ENCODE measurements at places on chromosomes 16 and 17.

DNA sequence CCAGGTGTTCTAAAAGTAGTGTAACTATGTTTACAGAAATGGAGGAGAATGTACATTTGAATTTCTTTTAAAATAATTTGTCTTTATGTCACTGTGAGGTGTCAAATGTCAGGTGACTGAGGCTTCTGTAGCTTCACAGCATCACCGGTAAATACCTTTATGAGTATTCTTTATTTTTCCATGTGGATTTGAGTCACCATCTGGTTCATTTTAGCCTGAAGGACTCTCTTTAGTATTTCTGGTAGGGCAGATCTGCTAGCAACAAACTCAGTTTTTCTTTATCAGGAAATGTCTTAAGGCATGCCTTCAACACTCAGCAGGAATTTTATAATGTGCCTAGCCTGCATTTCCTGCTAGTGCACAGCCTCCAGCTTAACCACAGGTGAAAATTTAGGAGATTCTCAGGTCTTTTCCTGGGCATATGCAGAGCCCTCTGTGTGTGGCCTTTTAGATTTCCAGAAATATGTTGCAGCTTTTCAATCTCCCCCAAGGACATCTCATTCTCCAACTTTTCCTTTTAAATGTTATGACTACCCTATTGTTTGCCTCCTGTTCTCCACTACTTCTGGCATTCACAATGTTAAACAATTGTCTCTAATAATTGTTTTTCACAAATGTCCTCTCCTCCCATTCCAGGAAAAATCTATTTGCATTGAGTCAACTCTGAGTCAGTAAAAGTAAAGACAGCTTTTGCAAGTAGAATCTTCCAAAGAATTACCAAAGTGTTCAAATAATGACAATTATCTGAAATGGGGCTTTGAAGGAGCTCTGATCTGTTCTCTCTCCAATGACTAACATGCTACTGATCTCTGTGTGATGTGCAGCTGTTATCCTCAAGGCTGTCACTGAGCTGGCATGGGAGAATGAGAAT, 239.4 kb upstream of the CPHXL start:
- no peak for DNase-seq

DNA sequence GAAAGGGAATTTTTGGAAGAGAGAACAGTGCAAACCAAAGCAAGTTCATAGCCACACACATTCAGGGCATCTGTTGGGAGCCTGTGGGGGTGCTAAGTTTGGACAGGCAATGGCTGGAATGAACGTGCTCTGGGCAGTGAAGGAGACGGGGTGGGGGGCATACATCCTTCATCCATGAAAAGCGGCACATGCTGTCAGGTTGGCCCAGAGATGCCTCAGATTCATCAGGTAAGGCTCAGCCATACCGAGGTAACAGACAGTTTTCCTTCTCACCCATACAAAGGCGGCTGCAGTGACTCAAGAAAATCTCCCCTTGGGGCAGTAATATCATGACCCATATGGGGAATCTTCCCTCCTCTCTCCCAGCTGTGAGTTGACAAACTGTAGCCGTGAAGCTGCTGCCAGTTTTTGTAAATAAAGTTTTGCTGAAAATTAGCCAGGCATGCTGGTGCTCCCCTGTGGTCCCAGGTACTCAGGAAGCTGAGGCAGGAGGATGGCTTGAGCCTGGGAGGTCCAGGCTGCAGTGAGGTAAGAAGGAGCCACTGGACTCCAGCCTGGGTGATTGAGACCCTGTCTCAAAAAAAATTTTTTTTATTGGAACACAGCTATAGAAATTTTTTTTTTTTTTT, 9.2 kb upstream of the UBALD2 start:
- no peak for DNase-seq

DNA sequence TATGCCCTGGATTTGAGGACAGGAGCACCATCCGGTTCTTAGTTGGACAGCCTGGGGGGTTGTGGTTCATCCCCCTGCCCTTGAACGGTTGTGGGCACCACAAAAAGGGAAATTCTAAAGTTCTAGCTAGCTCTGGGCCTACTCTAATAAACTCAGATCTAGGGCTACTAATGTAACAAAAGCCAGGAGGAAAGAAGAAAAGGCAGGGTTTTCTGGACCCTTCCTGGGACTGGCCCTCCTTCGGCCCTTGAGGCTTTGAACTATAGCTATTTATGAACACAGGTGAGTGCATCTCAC, 15.1 kb downstream of the ETV4 start:
- no peak for DNase-seq

- peak; percentile 92 for DNase-seq
Measured at GRCh38 chr17:19647697-19648474, 665 bp upstream of the ALDH3A2 start.

- no peak for DNase-seq
Measured at GRCh38 chr17:62724398-62725146, 83.5 kb downstream of the MARCHF10 start.

DNA sequence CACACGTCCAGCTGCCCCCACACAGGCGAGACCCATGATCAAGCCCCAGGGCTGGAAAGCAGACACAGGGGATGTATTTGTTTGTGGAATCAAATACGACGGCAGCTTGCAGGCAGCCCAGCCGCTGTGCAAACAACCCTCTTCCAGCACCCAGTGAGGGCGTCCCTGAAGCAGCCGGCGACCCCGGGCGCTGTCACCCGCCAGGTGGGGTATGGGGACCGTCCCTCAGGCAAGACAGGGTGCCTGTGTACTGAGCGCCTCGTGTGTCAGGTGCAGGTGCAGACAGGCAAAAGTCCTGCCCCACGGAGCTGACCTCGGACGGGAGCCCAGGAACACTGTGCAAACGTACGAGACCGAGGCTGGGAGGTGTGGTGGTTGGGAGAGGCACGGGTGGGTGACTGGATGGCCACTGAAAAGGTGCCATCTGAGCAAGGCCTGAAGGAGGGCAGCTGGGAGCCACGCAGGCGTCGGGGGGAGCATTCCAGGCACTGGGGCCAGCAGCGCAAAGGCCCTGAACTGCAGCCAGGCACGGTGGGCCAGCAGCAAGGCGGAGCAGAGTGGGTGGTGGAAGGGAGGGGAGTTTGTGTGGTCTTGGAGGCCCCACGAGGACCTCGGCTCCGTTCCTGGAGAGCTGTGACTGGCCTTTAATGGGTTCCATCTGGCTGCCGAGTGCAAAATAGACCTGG, 48.5 kb downstream of the CBFA2T3 start:
- no peak for DNase-seq

DNA sequence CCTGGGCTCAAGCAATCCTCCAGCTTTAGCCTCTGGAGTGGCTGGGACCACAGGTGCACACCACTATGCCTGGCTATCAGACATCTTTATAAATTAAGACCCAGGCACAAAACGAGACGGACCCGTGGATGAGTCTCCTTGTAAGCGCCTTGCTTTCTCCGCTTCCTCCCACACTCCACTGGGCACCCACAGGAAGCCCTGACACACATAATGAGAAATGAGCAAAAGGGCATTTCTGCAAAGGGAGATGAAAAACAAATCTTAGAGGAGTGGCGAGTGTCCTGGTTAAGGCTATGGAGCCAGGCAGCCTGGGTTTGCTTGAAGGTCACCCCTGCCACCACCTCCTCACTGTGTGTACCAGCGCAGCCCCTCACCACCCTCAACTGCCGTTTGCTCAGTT, 56.3 kb downstream of the XYLT1 start:
- DNase-seq = no peak

DNA sequence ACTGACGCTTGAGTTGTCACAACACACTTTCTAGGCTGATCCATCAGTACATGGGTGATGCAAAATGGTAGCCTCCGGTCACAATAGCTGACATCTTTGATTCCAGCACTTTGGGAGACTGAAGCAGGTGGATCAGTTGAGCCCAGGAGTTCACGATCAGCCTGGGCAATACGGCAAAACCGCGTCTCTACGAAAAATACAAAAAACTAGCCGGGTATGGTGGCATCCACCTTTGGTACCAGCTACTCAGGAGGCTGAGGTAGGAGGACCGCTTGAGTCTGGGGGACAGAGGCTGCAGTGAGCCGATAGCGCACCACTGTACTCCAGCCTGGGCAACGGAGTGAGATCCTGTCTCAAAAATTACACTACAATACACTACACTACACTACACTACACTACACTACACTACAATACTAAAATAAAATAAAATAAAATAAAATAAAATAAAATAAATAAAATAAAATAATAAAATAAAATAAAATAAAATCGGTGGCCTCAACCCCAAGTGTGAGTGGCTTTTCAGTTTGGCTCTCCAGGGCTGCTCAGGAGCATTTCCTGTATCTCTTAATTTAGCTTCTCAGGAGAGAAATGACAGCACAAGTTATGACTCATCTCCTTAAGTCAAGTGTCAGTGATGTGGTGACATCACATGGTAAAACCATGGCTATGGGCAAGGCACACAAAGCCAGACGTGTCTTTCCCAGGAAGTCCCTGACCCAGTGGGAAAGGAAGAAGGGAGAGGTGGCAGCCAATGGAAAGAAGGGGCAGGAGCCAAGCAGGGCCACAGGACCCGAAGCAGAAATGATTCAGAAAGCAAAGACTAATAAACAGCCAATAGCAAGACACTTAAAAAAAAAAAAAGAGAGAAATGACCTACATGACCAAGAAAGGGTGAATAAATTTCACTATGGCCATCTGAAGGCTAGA, 75.3 kb upstream of the TBC1D3K start:
- no peak for DNase-seq

DNA sequence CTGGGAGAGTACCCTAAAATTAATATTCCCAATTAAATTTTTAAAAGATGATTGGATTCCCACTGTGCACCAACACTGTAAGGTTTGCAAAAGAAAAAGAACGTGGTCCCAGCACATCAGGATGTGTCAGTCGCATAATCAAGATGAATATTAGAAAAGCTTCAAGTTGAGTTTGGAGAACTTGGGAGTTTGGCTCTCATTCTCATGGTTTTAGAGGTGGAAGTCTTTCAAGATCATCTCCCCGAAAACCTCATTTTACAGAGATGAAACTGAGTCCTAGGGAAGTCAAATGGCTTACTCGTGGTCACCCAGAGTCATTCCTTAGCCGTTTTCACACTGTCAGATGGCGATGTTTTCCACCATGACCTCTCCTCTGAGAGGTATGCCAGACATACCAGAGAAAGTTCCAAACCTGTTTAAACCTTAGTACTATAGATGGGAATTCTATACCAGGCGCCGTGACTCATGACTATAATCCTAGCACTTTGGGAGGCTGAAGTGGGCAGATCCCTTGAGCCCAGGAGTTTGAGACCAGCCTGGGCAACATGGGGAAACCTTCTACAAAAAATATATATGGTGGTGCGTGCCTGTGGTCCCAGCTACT, 1.2 kb downstream of the SEC14L1 start:
- DNase-seq = no peak

DNA sequence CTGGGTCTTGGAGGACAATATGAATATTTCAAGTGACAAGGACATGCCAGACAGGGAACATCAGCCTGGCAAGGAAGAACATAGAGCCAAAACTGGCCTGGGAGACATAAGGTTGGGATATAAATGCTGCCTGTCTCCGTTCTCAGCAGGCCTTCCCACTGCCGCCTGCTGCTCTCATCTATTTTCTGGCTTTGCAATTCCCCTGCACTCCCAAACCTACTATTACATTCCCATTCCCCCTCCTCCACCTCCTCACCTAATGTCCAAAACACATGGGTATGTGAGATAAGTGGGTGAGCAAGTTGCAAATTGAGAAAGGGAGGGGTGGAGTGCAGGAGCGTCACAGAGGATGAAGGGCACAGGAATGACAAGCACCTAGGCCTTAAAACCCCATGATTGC, 244.3 kb upstream of the CDH8 start:
- no peak for DNase-seq

GRCh38 chr16:84930298-84931106, 80.8 kb downstream of the ZDHHC7 start:
- DNase-seq = no peak

DNA sequence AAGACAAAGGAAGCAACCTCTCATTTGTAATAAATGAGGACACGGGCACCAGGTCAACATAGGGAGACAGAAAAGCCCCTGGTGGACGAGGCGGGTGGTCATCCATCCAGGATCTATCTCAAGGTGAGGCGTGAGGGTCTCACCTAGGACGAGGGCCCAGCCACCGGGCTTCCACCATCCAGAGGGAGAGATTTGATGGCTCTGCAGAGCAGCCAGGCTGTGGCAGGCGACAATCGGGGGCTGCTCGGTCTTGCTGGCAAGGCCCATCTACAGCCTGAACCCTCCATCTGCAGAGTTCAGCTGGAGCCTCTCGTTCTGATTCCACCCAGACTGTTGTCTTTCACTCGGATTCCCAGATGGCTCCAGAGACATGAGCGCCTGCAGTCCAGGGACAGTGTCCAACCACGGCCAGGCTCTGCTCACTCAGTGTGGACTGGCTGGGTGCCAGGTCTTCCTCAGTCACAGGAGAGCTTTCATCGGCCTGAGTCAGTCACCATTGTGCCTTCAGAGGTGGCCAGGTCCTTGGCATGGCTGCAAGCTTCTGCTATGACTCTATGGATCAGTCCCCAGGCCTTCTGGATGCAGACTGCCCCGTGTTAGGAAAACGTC, 5.9 kb downstream of the LITAFD start:
- no peak for DNase-seq

GRCh38 chr16:7843261-7843660, 510.6 kb downstream of the RBFOX1 start:
- DNase-seq = no peak

- DNase-seq = peak; percentile 92
Measured at GRCh38 chr16:15055141-15056053, 477 bp downstream of the NTAN1 start.

DNA sequence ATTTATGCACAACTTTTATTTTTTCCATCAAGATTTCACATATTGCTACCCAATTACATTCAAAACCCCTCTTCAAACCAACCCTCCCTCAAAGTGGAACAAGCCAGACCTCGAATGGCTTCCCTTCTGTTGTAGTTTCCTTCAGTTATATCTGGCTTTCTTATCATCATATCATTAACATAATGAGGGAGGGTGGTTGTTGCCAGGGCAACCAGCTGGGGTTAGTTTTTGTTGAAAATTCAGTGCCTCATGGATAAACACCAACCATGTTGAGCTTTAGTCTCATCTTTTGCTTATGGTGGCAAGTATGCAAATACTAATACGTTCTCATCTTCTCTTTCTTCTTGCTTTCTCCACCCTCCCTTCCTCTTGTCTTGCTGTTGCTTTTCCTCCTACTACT, 359.7 kb downstream of the CDH11 start:
- DNase-seq = no peak

GRCh38 chr17:11028349-11028748, 190.5 kb upstream of the PIRT start:
- DNase-seq = no peak

DNA sequence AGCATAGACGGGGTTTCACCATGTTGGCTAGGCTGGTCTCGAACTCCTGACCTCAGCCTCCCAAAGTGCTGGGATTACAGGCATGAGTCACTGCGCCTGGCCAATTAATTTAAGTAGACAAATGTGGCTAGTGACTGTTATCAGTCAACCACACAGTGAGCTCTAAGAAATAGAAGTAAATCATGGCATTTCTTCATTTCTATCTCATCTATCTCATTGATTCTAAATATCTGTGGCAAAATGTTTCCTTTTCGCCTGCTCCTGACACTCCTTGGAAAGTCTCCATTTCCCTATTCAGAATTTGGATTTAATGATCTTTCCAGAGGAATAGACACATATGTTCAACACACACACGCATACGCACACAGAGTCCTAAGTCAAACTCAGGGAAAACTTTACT, 81.3 kb downstream of the HIC1 start:
- no peak for DNase-seq

GRCh38 chr16:10552281-10552680, 28.1 kb downstream of the EMP2 start:
- no peak for DNase-seq
